Epithelial cell of esophagus (primary cell): ENCODE measurements at places on chromosomes 3 and 15.

GRCh38 chr3:58369876-58370275 lies 37.2 kb downstream of the PXK start:
- DNase-seq: no peak

- DNase-seq: no peak
These were observed 45.1 kb downstream of the KPNA1 start for GRCh38 chr3:122469659-122470058.

GRCh38 chr3:126522363-126522788 lies 1.6 kb upstream of the CHST13 start:
- DNase-seq: peak; percentile 50

- no peak for DNase-seq
These were observed 164.8 kb downstream of the MAGI1 start for GRCh38 chr3:65873869-65874268.

DNA sequence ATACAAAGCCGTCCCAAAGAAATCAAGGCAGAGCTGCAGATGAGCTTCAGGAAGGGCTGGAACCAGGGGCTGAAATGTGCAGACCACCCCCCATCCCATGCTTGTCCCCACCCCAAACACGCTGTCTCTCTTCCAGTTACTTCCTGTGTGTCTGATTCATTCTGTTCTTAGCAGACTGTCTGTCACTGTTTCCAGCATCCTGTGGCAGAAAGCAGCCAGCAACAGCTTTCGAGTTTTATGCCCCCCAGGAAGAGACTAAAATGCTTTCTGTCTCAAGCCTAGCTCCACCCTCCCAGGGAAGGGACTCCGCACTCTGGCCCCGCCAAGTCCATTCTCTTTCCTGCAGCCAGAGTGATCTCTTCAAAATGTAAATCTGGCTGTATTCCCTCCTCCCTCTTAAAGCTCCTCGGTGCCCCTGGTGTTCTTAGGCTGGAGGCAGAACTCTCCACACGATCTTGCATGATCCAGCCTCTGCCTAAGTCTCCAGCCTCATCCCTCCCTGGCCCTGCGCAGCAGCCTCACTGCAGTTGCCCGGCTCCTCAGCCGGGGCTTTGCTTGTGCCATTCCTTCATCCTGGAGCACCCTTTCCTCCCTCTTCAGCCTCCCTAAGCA lies 41.5 kb downstream of the HRH1 start:
- DNase-seq: no peak

GRCh38 chr3:45933591-45933990 lies 9.7 kb upstream of the CXCR6 start:
- DNase-seq: no peak

GRCh38 chr15:60118626-60119025 lies 114.5 kb downstream of the FOXB1 start:
- DNase-seq: no peak

GRCh38 chr3:124157748-124158147 lies 165.8 kb upstream of the ROPN1 start:
- DNase-seq: no peak

- no peak for DNase-seq
These were observed 246.5 kb downstream of the PTPRG start for GRCh38 chr3:61807865-61808276.

- DNase-seq: peak; percentile 37
These were observed 27.2 kb downstream of the VEPH1 start for GRCh38 chr3:157475921-157476414.

GRCh38 chr3:15041950-15042349 lies 23.2 kb downstream of the MRPS25 start:
- DNase-seq: no peak

DNA sequence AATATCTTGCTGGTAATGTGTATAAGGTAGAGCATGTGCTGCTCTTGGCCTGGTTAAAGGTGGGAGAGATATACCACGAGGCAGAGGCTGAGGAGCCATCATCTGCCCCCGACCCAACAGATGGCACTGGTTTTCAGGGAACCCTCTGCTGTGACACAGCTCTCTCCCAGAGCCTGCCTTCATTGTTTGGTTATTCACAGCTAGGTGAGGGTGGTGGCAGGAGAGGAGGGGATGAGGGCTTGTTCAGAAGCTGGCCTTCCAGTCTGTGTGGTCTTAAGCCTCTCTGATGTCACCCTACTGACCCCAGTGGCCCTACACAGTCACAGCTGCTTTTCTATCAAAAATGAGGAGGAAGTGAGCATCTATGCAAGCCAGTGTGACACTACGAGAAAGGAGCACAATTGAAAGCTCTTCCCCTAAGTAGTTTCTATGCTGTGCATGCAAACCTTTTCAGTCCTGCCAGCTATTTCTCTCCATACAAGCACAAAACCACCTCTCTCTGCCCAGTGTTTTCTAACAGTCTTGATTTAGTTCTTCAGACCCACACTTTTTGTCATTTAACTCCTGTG lies 258.4 kb upstream of the AGTR1 start:
- DNase-seq: no peak

GRCh38 chr3:114732353-114732752 lies 414.7 kb downstream of the ZBTB20 start:
- DNase-seq: no peak

- no peak for DNase-seq
These were observed 90.8 kb upstream of the CNTN6 start for GRCh38 chr3:1002010-1002409.

DNA sequence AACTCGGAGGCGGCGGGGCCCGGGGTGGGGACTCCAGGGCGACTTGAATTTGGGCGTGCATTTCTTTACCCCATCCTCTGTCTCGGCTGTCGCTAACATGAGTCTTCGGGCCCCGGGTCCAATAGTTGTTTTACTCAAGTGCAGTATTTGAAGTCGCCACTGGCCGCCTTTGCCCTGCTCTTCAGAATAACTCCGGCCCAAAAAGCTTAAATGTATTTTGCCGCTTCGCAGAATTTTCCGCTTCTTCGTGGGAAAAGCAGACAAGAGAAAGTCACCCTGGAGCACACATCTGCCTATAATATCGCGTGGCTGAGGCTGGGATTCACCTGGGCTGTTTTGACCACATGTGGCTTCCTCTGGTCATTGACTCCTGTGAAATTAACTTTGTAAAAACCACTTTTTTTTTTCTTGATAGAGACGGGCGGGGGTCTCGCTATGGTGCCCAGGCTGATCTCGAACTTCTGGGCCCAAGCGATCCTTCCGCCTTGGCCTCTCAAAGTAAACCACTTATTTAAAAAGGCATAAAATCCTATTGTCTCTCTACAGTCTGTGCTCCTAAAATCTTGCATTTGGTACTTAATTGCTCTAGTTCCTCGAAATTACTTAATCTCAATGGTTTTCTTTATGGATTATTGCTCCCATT lies 676 bp downstream of the CNOT10 start:
- peak; percentile 29 for DNase-seq

- DNase-seq: no peak
These were observed 116.2 kb downstream of the CHSY1 start for GRCh38 chr15:101135532-101136166.

DNA sequence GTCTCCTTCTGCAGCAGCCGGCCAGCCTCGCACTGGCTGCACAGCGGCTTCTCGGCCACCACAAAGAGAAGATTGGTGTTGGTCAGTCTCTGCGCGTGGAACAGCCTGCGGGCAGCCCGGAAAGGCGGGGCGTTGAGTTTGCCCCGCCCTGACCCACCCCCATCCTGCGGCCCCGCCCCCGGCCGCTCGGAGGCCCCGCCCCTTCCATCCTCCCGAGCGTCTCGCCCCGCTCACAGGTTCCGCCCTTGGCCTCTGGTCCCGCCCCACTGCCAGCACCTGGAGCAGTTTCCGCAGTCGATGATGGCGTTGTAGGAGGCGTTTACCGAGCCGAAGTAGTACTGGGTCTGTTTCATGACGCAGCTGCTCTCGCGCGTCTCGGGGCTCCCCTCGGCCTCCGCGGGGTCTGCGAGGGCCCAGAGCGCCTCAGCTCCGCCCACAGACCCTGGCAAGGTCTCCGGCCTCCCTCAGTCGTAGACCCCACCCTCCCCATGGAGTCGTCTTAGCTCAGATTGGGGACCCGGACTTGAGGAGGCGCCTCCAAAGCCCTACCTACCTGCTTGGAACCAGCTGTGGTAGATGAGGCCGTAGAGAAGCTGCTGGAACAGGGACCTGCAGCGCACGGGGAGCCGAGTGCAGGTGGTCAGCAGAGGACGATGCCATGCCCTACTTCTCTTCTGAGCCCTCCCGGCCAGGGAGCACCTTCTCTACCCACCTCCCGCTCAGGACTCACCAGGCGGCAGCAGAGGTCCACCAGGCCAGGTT lies 5.9 kb upstream of the TMEM115 start:
- peak; percentile 95 for DNase-seq

DNA sequence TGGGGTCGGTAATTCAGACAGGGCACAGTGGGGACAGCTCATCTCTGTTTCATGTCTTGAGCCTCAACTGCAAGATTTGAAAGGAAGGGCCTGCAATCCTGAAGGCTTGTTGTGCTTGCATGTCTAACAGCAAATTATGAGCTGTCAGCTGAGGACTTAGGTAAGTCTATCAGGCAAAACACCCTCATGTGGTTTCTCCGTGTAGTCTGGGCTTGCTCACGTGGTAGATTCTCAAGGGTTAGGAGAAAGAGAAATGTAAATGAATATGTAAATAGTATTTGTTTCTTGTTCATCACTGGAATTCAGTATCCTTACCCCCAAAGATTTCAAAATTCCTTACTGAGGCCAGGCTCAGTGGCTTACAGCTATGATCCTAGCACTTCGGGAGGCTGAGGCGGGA lies 30.1 kb upstream of the HYKK start:
- DNase-seq: no peak

DNA sequence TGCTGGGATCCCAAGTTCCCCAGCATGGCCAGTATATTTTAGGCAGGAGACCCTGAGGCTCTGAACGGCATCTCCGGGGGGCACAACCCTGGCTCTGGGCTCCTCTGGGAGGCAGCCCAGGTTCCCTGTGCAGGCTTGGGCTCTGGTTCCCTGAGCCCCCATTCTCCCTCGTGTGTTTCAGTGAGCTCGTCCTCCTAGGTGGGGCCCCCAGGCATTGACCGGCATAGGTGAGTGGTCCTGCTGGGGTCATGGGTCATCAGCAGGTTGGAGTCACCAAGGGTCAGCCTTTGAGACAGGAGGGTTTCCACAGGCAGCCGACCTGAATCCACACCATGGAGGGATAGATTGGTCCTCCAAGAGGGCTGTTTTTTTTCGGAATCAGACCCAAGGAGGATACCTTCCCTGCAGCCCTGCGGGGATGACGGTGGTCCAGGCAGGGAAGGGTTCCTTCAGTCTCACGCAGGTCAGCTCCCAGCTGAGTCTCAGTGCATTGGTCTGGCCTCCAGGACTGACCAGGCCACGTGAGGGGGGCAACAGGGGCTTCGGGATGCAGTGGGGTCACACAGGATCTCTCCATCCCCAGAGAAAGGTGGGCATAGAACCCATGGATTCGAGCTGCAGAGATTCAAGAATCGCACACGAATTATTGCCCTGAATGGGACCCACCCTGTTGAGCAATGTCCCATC lies 226.0 kb downstream of the SNRPN start:
- DNase-seq: no peak

GRCh38 chr3:169848741-169849140 lies 21.0 kb downstream of the LRRC31 start:
- no peak for DNase-seq

- no peak for DNase-seq
These were observed 29.7 kb downstream of the SUCLG2 start for GRCh38 chr3:67624687-67625086.

DNA sequence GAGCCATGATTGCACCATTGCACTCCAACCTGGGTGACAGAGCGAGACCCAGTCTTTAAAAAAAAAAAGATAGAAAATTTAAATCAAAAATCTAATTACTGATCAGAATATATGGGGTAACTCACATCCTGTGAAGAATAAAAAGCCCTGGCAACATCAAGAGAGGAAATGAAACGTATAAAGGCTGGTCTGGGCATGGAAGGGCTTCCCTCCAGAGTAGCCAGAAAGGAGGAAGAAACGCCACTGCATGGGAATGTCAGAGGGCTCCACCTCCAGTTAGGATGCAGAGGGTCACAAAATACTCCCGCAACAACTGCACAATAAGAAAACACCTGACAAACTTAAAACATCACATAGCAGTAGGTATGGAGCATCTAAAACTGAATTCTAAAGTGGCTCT lies 4.9 kb upstream of the IQCF1 start:
- DNase-seq: peak; percentile 63

GRCh38 chr3:14472471-14473351 lies 67.4 kb downstream of the GRIP2 start:
- peak; percentile 84 for DNase-seq
